ENCODE measurements at places on chromosomes 11 and 22.

DNA sequence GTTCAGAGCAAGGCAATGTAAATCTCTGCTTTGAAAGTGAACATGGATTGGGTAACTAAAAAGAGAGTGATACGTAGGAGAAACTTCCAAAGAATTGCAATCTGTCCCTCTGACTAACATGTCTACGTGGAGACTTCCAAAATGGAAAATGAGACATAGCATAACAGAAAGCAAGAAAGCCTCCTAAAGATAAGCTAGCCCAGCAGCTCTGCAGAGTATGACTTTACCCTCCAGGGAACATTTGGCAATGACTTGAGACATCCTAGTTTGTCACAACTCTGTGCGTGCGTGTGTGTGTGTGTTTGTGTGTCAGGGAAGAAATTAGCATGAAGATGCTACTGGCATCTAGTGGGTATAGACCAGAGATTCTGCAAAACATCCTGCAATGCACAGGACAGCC lies 817.4 kb downstream of the NTM start:
- peak; percentile 7 for DNase-seq

DNA sequence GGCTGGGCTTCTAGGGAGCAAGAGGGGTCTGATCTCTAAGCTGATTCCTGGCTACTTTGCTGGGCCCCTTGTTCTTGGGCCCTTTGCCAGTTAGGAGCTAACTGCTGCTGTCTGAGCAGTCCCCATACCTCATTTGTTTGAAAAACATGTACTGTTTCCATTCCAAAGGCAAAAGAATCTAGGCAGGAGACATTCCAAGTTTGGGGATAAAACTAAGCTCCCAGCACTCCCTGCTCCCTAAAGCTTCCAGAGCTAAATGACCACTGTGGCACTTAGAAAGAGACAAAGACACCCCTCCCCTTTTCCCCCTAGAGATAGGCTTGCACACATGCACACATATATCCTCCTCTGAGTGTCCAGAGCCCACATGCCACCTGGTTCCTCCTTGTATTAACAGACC lies 22.7 kb upstream of the RRM1 start:
- DNase-seq = no peak

GRCh38 chr11:12784987-12785386 lies 110.8 kb downstream of the TEAD1 start:
- no peak for DNase-seq

DNA sequence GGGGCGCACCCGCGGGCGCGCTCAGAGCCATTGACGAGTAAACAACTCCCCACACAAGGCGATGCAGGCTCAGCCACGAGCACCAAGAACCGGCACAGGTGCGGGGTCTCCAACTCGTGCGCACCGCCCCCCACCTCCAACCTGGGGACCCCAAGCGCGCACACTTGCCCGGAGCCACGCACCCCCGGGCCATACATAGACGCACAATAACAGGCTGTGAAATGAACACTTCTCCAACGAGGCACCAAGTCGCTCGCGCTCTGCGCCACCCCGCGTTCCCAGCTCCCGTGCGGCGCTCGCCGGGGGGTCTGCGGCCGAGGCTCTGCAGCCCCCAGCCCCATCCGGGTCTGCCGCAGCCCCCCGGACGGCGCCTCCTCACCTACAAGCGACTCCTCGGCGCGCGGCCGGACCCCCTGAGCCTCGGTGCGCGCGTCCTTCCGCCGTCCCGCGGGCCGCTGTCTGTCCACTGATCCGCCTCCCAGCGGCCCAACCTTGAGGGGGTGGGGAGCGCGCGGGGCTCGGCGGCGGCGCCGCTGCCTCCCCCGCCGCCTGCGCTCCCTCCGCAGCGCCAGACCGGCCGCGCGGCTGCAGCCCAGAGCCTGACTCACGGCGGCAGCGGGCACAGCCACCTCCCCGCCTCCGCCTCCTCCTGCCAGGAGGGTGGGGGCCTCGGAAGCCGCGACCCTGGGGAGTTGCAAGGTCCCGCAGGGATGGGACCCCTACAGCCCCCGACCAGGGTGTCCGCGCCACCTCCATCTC lies 1.6 kb downstream of the IFITM10 start:
- no peak for DNase-seq

DNA sequence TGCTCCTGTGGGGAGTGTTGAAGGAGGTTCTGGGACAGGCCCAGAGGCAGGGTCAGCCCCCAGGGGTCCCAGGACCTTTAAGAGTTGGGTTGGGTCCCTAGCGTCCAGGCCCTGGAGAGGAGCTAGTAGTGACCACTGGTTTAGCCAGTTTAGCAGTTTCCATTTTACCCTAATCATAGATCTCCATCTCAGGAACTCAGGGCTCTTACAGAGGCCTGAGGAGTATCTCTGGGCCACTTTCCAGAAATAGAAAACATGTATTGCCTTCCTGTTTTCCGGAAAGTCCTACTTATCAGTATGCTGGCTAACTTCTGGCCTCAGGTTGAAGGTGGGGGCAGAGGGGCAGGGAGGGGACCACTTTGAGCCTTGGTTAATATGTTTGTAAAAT lies 13.5 kb downstream of the NCF4 start:
- no peak for DNase-seq

GRCh38 chr11:12606597-12606996 lies 67.6 kb upstream of the TEAD1 start:
- DNase-seq = peak; percentile 87

DNA sequence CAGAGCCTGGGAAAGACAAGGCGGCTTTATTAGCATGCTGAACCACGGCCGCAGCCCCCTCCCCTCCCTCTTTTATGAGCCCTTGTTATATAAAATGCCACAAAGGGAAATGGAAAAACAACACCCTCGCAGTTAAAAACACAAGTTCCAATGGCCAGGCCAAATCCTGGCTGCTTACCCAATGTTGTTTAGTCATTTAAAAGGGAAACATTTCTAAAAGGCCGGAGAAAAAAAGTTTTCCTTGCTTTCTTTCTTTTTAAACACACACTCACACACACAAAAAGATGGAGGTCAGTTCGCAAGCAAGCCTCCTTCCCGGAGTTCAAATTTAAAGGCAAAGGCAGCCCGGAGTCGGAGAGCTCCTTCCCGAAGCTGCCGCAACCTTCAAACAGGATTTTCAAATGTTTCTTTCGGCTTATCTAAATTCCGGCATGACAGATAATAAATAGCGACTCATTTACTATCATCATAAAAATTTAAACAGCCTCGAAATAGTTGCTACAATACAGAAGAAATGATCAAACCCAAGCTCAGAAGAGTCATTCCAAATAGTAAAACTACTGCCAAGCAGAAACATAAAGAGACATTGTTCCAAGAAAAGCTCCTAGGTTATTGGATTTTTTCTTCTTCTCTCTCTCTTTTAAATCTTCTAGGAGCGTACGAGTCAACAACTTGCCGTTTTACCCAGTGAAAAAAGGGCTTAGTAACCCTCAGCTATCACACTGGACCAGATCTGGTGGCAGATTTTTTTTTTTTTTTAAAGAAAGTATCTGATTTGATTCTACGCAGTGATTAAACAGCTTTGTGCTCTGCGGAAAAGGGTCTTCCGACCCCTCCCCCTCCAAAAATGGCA lies 3.5 kb downstream of the PHF21B start:
- no peak for DNase-seq

DNA sequence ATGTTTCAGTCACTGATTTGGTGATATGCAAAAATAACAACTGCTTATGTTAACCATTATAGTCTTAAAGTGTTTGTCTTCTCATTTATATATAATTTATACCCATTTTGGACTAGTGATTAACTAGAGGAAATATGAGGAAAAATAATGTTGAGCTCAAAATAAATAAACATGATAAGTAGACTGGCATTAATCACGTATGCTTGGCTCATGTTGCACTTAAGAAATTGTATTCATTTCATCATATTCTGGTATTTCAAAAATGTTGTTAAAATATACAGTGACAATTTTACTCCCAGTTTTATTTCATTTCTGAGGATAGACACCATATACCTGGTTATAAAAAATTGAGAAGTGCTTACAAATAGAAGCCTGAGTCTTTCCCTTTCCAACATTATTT lies 3.8 kb upstream of the OR10D3 start:
- peak; percentile 48 for DNase-seq

GRCh38 chr11:63572026-63572688 lies 9.0 kb upstream of the PLAAT2 start:
- DNase-seq = no peak

- DNase-seq = no peak
Measured at GRCh38 chr22:32754413-32755041, 47.0 kb upstream of the TIMP3 start.

- DNase-seq = no peak
Measured at GRCh38 chr11:116278076-116278475, 494.7 kb downstream of the BUD13 start.

GRCh38 chr22:24542641-24543040 lies 12.3 kb downstream of the GUCD1 start:
- DNase-seq = no peak

DNA sequence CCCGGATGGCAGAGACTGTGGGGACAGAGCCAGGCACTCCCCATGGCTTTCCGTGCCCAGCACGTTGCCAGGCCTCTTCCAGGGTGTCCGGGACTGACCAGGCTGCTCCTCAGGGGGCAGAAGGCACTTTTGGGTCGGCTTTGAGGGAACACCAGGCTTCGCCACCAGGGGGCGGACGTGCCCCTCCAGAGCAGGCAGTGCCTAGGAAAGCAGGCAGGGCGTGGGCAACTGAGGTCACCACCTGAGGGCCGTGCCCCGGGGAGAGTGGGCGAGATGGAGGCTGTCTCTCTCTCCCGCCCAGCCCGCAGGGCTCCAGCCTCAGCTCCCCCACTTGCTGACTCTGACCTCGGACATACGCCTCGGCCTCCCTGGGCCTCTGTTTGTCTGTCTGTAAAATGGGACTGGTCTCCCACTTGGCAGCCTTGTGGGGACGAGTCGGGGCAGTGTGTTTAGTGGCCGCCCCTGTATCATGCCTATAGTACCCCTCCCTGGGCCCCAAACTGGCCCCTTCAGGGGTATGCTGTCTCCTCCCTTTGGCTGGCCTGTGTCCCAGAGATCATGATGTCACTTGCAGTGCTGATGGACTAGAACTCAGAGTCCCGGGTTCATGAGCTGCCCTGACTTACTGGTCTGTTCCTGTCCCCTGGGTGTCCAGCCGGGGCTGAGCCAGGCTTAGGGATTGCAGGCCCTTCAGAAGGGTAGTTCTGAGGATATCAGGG lies 4.4 kb upstream of the PRR5 start:
- peak; percentile 47 for DNase-seq

DNA sequence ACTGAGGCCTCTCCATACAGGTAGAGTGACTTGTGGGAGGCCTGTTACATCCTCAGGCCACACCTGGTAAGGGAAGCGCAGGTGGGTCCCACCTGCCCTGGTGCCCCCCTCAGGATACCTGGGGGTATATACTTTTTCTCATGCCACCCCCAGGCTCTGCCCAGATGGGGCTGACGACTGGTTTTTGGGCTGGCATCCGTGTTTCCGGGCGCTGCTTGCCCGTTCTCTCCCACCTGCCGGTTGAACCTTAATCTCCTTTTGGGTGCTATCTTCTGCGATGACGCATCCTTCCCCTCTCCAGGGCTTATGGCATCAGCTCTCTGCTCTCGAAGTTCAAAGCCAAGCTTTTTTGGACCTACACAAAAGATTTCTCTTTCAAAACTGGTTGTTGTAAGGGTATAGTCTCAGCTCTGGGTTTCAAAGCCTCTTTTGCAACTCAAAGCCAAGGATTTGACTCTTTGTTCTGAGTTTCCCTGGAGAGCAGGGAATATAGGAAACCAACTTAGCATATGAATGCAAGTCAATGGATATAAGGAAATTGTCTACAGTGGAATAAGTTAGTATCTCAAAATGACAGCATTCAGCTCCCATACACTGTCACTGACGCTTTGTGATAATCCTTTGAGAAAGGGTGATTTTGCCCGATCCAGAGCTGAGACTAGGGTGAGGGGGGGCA lies 8.6 kb upstream of the LRRC10B start:
- DNase-seq = no peak

DNA sequence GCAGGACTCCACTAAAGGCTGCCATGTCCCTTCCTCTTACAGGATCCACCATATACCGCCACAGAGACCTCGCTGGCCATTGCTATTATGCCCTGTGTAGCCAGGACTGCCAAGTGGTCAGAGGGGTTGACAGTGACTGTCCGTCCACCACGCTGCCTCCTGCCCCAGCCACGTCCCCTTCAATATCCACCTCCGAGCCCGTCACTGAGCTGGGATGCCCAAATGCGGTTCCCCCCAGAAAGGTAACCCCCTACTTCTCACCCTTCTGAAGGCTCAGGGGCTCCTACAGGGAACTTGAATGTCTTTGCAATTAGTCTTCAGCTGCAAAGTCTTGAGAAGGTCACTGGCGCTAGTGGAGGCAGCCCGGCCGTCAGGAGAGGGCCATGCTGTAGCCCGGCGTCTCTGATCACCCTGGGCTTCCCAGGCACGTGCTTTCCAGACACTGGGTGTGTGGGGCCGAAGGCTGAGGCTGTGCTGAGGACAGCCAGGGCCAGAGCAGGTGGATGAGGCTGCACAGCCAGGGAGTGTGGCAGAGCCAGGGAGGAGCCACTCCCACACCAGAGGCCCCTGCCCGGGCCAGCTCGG lies 30.0 kb upstream of the MUC5B start:
- no peak for DNase-seq

GRCh38 chr11:45045683-45046471 lies 95.2 kb upstream of the TP53I11 start:
- peak; percentile 52 for DNase-seq

- DNase-seq = no peak
Measured at GRCh38 chr11:100918551-100919500, 210.8 kb downstream of the PGR start.

DNA sequence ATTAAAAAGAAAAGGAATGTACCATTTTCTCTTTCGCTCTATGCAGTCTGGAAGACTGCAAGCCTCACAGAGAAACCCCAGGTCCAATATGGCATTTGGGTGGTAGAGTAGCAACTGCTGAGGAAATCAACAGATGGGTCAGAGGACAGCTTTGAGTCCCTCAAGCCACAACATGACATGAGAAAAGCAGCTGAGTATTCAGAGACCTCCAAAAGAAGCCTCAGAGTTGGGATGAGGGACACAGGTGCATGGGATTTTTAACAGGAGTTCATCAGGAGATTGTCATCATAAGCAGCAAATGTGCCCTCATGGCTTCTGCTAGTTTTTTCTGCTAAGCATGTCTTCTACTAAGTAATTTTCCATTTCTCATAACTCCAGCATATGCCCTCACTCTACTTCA lies 111.6 kb downstream of the BLID start:
- no peak for DNase-seq

All from fibroblast of gingiva (primary cell).